Calu3 (cell line): ENCODE measurements at places on chromosomes 3 and 15.

DNA sequence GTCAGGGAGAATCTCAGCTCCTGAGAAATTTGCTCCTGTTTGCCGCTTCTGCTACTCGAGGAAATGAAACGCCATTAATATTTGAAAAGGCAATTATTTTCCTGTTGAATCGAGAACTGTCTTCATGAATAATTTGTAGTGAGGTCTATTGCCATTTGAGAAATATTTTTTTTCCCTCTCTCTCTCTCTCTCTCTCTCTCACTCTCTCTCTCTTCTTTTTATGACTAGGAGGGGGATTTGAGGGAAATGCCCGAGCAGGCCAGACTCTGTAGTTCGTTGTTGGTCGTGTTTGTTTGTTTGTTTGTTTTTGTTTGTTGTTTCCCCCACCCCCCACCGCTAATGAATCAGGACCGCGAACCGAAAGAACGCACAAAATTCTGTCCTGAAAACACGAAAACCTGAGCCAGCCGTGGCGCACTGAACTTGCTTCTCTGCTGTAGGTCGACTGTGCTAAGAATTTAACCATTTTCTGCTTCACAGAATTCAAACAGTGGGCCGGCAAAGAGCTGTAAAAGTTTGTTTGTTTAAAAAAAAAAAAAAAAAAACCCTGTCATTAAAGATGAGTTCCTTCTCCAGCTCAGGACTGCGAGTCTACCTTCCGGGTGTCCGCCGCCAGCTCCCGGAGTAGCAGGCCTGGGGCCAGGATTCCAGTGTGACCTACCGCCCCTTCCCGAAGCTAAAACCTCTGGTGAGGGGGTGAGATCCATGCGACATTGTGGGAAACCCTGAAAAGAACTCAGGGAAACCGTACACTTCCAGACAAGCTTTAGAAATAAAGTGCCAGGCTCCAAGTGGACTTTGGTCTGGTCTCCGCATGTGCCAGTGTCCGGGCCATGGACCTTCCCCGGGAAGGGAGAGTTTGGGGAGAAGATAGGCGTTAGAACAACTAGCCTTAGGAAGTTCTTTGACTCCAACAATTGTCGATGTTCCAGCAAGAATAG, 12.1 kb downstream of the ZIC4 start:
- peaks cover 9% of the 10 kb centered on the region for H3K36me3 ChIP-seq
- H3K4me3 ChIP-seq: no peak overlapping the region

DNA sequence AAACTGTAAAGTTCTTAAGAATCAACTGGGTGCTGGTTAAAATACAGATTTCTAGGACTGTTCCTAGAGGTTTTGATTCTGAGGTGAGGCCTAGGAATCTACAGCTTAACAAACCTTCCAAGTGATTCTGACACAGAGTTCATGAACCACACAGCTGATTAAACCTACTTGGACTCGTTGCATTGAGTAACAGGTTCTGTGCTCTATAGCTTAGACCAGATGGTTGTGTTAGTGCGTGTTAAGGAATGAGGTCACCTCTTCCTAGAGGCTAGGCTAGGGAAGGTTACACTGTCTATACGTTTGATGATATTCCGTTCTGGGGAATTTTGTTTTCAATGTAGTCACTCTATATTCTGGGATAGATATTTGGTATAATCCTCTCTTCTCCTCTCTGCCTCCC, 21.9 kb downstream of the EID1 start:
- peaks cover 15% of the 10 kb centered on the region for H3K4me1 ChIP-seq
- H3K27me3 ChIP-seq: no peaks in the 10 kb centered on the region
- no peak for DNase-seq
- no peak overlapping the region for H3K4me3 ChIP-seq

DNA sequence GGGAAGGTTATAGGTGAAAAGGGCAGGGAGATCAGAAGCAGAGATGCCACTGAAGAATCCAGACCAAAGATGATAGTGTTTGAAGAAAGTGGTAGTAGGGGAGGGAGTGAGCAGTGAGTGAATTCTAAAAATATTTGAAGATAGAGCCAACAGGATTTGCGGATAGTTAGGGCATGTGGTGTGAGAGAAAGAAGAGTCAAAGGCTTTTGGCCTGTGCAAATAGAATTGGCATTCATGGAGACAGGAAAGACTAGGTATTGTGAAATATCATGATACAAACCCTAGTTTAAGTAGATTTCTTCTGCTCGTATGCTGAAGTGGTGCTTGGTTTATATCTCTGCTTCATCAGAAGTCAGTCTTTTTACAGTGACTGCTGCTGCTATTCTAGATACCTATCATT, 224.2 kb upstream of the CFAP20DC start:
- H3K4me1 ChIP-seq: no peaks in the 10 kb centered on the region
- no peaks in the 10 kb centered on the region for H3K27me3 ChIP-seq
- H3K36me3 ChIP-seq: no peaks in the 10 kb centered on the region
- no peak for DNase-seq
- no peak overlapping the region for H3K27ac ChIP-seq

- no peaks in the 10 kb centered on the region for H3K36me3 ChIP-seq
- H3K4me1 ChIP-seq: peaks cover 12% of the 10 kb centered on the region
- no peaks in the 10 kb centered on the region for H3K27me3 ChIP-seq
- no peak overlapping the region for H3K4me3 ChIP-seq
- H3K27ac ChIP-seq: no peak overlapping the region
- no peak for DNase-seq
These were observed 1123.0 kb downstream of the ROBO1 start for GRCh38 chr3:78644847-78645246.
